Activated CD8-positive, alpha-beta memory T cell treated with anti-CD3 and anti-CD28 coated beads, Interleukin-2, amount 50 U/mL, for 4 hours (primary cell): ENCODE measurements at places on chromosomes 5 and 9.

- DNase-seq = no peak
Observed at GRCh38 chr9:136526625-136527066, 19.2 kb downstream of the NOTCH1 start.

DNA sequence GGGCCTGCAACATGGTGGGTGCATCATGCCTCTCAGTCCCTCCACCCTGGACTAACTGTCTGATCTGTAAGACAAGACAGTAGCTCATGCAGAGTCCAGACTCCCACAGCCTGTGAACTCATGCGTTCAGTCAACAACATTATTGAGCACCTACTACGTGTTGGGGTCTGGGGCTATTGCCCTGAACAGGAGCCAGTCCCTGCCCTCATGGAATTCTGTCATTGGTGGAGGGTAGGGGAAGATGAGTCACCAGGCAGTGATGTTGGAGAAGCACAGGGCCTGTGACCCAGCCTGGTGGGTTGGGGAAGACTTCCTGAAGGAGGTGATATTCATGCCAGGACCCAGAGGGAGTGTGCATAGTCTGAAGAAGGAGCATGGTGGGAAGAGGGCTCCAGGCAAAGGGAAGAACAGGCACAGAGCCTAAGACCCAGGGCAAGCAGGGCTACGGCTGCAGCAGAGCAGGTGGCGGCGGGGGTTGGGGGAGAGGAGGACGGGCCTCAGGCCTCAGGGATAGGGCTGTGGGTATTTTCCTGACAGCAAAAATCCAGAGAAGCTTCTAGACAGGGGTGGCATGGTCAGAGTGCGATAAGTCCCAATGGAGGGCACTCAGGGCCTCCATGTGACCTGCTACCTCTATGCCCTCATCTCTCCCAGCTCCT lies 26.7 kb upstream of the PSD2 start:
- DNase-seq = no peak

GRCh38 chr5:59207401-59207800 lies 624.5 kb downstream of the RAB3C start:
- DNase-seq = no peak

- no peak for DNase-seq
Observed at GRCh38 chr5:138018849-138019248, 14.0 kb downstream of the FAM13B start.

DNA sequence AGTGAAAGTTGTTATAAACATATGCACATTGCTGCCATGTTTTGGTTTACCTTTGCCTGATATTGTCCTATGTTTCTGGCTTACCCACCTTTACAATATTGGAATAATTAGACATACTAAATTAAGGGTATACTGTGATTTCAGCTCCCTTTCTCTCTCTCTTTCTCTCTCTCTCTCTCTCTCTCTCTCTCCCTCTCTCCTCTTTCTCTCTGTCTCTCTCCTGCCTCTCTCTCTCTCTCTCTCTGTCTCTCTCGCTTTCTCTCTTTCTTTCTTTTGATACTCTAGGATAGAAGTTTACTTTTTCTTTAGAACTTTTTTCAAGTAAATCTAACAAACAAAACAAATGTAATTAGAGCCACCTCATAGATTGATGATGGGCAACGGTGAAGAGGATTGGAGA lies 239.6 kb downstream of the TMEM161B start:
- DNase-seq = no peak

- no peak for DNase-seq
Observed at GRCh38 chr5:173786286-173787187, 101.6 kb upstream of the CPEB4 start.
